ENCODE measurements at places on chromosomes 4 and X. TPM values are rescaled to one million over a fixed set of nuclear protein-coding genes. Genes with fewer than 3 reads are reported as not detected.

- no peak for DNase-seq
Measured at GRCh38 chr4:160110891-160111290, 1008.0 kb downstream of the RAPGEF2 start.

DNA sequence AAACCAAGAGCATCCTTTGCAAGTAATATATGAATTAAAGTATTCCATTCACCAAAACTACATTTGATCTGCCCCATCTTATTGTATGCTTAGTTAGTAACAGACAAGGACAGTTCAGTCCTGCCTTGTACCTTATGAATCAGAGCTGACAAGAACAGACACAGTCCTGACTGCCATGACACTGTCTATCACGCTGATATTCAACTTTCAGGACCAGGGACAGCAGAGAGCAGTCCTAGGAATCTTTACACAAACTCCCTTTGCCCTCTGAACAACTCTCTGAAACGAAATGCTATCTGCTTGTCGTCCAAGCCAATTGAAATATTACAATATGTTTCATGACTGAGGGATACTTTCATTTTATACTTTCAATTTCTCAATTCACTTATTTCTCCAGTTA, 268.6 kb upstream of the VCX start:
- peak; percentile 14 for DNase-seq

GRCh38 chrX:20499763-20500162, 233.1 kb upstream of the RPS6KA3 start:
- DNase-seq, result no peak

PDGFRA gene
- 88.7 TPM for polyA plus RNA-seq

DNA sequence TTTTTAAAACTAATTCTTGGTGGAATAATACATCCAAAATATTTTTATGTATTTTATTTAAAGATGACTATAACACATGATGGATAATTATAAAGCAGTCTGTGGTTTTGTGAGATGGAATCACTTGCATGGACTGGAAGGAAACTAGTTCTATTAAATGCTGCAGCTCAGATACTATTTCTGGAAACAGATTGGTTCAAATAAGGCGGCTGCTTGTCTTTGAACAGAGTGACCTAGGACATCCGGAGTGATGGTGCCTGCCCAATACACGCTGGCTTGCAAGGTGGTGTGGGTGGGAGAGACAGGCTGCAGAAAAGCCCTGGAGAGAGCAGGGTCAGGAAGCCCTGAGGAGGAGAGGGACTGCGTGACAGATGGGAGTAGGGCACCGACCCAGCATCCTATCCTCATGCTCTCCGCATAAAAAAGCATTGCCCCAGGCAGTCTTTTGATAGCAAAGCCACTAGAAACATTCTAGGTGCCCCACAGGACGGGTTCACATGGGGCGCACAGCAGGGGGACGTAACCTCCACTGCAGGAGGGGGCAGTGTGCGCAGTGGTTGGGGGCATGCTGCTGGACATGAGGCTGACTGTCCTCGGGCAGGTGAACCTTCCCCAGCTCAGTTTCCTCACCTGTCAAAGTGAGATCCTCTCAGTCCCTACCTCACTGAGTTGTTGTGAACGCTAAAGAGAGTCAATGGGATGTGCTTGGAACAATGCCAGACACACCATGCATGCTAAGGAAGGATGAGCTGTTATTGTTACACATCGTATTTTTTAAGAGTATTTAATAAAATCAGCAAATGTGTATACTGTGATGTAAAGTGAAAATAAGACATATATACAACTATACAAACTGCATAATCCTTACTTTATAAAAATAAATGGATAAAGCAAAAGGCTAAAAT, 71.3 kb downstream of the EVC2 start:
- no peak for DNase-seq

S100G gene
- not detected for polyA plus RNA-seq

DNA sequence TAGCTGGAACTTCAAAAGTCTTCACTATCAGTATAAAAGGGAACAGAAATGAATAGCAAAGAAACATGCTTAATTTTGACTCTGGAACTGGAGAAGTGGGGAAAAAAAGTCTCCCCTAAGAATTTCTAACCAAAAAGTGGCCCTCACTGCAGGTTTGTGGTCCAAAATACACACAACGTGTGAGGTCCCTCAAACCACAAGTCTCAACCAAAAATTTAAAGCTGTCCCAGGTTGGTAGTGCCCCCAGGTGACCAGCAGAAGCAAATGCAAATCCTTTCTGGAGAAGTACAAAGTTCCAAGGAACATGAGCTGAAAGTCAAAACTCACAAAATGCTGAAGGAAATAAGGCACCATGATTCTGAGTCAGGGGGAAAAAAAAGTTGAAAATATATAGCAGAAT, 23.6 kb upstream of the VAMP7 start:
- no peak for DNase-seq

VCX3A gene
- not detected for polyA plus RNA-seq

- no peak for DNase-seq
Measured at GRCh38 chr4:6095897-6096296, 77.7 kb upstream of the C4orf50 start.

GRCh38 chrX:1486749-1487361, 34.1 kb upstream of the ASMTL start:
- DNase-seq, result no peak

- DNase-seq, result no peak
Measured at GRCh38 chrX:109952050-109952449, 50.9 kb upstream of the TMEM164 start.

DNAAF6 gene
- not detected for polyA plus RNA-seq

DNA sequence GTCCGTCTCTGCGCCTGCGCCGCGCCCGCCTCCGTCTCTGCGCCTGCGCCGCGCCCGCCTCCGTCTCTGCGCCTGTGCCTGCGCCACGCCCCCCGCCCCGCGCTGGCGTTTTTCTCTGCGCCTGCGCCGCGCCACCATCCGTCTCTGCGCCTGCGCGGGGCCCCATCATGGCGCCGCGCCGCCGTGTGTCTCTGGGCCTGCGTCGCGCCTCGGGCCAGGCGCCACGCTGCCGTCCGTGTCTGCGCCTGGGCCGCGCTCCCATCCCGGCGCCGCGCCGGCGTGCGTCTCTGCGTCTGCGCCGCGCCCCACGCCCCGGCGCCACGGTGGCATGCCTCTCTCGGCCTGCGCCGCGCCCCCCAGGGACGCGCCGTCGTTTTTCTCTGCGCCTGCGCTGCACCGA, 51.8 kb upstream of the DUX4 start:
- no peak for DNase-seq

- DNase-seq, result no peak
Measured at GRCh38 chr4:16665942-16666551, 232.4 kb downstream of the LDB2 start.

GRCh38 chrX:24343719-24344118, 16.7 kb upstream of the SUPT20HL1 start:
- no peak for DNase-seq

DNA sequence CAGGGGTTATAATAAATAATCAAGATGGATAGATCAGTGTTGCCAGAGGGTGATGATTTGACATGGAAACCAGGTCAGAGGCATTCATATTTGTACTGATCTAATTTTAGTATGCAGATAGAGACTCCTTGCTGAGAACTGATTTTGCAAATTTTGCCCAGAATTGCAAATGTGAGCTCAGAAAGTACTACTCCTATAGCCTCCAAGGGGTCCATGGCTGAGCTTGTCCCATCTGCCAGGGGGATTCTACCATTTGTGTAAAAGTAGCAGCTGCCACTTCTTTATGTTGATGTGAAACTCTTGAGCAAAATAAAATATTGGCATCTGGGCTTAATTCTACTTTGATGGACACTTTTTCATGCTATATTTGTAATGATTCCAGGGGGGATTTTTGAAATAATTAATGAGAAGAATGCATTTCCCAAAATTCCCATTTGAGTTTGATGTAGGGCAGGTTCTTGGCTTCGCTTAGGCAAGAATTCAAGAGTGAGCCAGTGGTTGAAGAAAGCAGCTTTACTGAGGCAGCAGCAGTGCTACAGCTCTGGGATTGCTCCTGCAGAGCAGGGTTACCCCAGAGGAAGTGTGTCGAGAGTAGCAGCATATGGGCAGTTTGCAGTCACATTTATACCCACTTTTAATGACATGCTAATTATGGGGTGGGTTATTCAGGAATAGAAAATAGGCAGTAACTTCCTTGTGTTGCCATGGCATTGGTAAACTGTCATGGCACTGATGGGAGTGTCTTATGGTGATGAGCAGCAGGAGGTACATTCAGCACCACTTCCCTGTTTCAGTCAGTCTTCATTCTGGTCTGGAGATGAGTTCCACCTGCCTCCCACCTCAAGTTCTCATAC, 38.7 kb upstream of the DCLK2 start:
- DNase-seq, result no peak

GLRA3 gene
- not detected for polyA plus RNA-seq

DNA sequence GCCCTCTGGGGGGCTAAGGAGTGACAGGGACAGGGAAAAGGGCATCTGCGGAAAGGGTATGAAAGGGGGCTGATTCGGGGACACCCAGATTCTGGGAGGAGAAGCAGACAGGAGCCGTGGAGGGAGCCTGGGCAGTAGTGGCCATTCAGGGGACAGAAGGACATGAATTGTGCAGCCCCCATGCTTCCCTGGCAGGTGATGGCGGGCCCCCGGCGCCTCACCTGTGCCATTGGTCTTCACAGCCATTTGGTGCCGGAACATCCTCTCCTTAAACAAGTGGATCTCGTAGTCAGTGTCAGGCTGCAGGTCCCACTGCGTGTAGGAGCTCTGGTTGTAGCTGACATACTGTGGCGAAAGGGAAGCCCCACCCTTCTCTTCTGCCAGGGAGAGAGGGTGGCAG, 21.9 kb downstream of the L1CAM start:
- no peak for DNase-seq

GUCY1A1 gene
- 14.7 TPM for polyA plus RNA-seq

CLNK gene
- polyA plus RNA-seq, result 0.23 TPM

DNA sequence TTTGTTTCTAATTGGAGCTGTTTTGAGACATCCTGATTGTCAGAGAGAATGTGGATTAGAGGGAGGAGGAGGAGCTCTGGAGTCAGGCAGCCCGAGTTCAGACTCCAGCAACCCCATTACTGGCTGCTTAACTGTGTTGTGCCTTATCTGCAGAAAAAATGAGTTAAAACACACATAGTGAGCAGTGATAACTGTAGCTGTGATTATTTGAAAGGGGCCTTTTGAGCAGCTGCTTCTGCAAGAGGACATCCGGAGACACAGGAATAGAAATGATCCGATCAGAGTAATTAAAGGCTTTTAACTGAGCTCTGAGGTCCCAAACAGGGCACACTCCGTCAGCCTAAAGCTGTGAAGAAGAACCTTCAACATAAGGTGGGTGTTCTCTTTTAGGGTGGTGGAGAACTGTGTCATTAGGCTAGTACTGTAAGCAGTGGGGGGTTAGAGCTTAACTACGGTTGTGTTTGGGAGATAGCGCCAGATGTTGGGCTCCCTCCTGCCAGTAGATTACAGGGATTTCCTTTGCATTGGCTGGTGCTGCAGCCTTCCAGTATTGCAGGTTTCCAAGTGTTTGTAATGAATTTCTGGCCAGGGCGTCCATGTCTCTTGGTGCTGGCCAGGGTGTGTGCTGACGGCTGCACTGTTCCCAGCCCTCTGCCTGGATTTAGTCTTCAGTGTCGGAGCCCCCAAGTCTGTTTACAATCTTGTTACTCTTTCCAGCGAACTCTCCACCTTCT, 24.3 kb downstream of the ADD1 start:
- peak; percentile 37 for DNase-seq
